ENCODE measurements at places on chromosomes 16 and 17.
A peak's percentile ranks its signal among the peaks of the same experiment; 100 is the strongest.

- DNase-seq: no peak
These were observed 49.1 kb downstream of the ARHGAP17 start for GRCh38 chr16:24966031-24966430.

GRCh38 chr16:81432937-81433557, 11.6 kb upstream of the CMIP start:
- no peak for DNase-seq

DNA sequence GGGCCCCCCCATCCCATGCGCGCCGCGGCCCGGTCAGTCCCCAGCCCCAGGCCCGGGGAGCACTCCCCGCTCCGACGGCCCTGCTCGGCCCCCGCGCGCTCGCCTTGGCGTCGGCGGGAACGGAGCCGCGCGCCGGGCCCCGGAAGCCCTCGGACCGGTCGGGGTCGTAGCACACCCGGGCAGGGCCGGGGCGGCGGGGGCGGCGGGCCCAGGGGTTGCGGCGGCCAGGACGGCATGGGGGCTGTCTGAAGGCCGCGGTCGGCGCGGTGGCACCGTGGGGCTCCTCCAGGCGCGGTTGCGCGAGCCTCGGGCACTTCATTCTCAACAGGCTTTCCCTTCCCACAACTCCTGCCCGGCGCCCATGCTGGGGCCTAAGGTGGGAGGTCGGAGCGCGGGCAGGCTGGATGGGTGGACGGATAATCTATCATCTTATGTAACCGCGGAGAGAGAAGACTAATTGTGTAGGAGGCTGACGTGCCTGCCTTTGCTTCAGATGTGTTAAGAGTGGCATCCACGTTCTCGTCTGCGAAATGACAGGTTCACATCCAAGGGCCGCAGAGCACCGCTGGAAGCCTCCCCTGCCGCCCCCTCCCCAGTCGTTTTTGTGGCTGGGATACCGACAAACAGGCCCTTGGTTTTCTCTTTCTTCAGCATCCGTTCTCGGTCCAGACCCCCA, 708 bp downstream of the BAIAP2 start:
- DNase-seq: no peak

GRCh38 chr17:48406936-48407567, 23.0 kb downstream of the SKAP1 start:
- no peak for DNase-seq

DNA sequence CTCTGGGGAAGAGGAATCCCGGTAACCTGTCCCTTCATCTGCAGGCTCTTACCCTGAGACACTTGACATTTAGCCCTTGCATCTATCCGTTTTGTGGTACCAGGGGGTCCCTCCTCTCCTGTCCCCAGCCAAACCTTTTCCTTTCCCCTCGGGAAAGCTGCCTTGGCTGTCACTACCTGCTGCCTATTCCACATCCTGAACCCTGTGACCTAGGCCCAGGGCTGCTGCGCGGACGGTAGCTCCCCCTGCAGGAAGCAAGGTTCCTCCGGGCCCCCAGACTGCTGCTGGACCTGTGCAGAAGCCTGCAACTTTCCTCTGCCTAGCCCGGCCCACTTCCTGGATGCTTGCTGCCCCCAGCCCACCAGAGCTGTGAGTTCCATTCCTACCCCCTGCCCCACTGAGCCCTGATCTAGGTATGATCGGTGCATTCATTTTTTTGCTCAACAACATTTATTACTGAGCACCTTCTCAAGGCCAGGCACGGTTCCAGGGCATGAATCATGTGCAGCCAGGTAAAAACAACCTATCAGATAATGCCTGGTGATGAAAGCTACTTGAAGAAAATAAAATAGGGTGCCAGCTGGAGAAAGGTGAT, 10.5 kb upstream of the ALDOA start:
- peak; percentile 68 for DNase-seq

DNA sequence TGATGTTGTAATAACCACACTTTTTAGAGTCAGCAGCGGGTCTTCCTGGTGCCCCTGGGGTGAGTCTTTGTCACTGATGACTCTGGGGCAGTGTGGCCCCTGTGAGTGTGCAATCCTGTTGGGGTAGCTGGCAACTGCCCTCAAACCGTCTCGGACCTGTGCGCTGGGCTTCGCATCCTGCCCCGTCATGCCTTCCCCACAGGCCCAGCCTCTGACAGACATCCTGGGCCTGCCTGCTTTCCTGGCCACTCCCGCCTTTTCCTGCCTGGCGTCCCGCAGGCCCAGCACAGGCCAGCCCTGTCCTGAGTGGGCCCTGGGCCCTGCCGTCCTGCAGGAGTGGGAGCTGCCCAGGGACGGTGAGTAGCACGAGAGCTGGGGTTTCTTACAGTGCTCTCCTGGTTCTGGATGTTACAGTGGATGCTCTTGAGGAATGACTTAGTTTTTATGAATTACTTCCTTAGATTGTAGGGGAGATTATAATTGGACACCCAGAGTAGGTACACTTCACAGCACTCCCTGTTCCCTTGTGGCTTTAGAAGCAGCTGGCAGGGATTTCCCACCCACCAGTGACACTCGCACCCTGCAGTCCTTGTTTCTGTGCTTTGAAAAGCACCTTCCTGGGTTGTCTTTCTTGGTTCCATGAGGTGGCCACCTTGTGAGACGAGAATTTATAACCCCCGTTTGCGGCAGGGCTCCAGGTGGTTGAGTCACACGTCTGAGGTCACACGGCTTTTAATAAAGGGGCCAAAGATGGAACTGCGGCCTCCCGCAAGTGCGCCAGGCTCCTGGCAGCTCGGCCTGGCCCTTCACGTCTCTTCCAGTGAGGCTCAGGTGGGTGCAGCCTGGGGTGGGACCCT, 50.0 kb upstream of the CAPN15 start:
- DNase-seq: no peak

DNA sequence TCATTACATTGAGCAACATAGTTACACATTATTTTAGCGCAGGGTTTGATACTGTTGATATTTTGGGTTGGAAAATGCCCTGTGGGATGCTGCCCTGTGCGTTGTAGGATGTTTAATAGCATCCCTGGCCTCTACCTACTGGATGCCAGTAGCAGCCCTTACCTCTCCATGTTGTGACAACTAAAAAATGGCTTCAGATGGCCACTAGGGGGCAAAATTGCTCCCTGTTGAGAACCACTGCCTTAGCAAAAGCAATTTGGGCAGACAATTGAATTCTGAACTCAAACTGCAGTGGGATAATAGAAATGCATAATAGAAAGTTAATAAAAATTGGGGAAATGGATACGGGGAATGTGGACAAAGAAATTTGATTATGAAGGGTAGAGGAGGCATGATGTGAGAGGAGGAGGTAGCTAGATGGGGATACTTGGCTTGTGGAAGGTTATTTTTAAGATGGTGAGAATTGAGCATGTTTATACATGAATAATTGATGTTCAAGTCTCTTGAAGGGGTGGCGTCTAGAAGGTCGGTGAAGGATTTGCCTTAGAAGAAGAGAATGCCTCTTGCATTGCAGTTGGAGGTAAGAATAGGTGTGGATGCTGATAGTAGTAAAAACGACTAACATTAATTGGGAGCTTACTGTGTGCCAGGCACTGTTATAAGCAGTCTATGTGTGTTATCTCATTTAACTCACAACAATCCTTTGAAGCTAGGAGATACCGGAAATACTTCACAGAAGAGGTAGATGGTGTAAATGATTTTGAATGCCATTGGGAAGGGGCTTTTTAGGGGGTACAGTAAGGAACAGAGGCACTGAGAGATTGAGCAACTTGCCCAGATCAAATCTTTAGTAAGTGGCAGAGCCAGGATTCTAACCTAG, 19.0 kb downstream of the HEATR9 start:
- DNase-seq: no peak

DNA sequence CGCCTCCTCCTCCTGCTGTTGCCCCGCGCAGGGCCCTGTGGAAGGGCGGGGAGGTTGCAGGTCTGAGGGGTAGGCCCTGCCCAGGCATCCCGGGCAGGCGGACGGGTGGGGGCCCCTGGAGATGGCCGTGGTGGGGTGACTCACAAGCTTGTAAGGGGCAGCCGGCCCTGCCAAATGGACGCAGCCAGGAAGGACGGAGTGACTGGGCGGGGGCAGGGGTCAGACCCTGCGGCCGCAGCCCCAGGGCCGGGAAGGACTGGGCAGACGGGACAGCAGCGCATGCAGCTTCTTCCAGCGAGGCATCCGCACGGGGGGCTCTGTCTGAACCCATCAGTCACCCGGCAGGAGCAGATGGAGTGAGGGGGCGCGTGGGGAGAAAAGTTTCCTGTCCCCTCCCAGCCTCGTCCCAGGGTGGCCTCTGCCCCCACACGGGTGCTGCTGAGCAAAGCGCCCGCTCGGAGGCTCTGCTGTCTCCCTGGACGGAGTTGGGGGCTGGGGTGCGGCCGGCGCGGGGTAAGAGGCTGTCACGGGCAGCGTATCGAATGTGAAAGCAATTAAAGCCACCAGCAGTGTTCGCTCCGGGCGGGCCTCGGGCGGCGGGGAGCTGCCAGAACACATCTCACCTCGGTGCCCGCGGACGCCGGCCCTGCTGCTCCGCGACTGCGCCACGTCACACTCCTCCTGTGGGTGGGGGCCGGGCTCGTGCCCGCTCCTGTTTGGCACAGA, 5.4 kb upstream of the PRR35 start:
- DNase-seq: no peak

DNA sequence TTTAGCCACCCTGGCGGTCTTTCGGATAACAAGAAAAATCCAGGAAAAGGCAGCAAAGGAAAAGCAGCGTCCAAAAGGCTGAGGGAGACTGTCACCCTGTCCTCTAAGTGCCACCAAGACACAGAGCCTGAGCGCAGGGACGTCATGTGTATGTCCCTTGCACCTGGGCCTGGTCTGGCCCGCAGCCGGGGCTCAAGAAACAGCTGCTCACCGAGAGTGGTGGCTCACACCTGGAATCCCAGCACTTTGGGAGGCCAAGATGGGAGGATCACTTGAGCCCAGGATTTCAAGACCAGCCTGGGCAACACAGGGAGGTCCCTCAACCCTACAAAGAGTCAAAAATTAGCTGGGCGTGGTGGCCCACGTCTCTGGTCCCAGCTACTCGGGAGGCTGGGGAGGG, 9.2 kb upstream of the MEAK7 start:
- no peak for DNase-seq

- no peak for DNase-seq
These were observed 666 bp downstream of the HGS start for GRCh38 chr17:81684442-81684911.

- peak; percentile 89 for DNase-seq
These were observed 79.7 kb upstream of the NOL11 start for GRCh38 chr17:67637901-67638641.

- no peak for DNase-seq
These were observed 60.3 kb downstream of the ZNF778 start for GRCh38 chr16:89277641-89278341.

- no peak for DNase-seq
These were observed 258.0 kb downstream of the PMP22 start for GRCh38 chr17:15007147-15007553.

GRCh38 chr16:1990351-1991134, 773 bp downstream of the SYNGR3 start:
- DNase-seq: no peak

GRCh38 chr17:5220074-5220473, 14.6 kb downstream of the SCIMP start:
- no peak for DNase-seq

All from breast epithelium (tissue), 4 donors.